ENCODE measurements at places on chromosomes 4 and X.
A peak's percentile ranks its signal among the peaks of the same experiment; 100 is the strongest.

DNA sequence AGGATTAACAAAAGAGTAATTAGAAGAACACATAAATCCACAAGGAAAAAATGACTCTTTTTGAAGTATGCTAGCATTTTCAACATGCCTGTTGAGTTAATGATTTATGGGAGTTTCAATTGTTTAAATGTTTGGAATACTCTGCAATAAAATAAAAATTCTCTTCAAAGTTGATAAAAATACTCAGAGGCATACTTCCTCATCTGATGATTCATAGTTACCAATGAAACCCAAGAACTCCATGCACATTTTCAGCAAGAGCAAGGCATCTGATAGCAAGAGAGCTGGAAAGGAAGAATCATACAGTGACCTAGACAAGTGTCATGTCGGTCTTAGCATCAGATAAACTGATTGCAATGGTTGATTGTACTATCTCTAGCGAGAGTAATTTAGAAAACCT, 443.7 kb upstream of the ATOH1 start:
- H3K4me3 ChIP-seq = no peak overlapping the region
- DNase-seq = no peak
- no peaks in the 10 kb centered on the region for H3K4me1 ChIP-seq
- no peak overlapping the region for H3K27ac ChIP-seq

- no peaks in the 10 kb centered on the region for H3K27me3 ChIP-seq
- no peak overlapping the region for H3K4me3 ChIP-seq
- H3K4me1 ChIP-seq = no peaks in the 10 kb centered on the region
- DNase-seq = no peak
- no peak overlapping the region for H3K27ac ChIP-seq
- H3K36me3 ChIP-seq = no peaks in the 10 kb centered on the region
Observed at GRCh38 chrX:154986826-154987575, 35.5 kb downstream of the F8 start.

DNA sequence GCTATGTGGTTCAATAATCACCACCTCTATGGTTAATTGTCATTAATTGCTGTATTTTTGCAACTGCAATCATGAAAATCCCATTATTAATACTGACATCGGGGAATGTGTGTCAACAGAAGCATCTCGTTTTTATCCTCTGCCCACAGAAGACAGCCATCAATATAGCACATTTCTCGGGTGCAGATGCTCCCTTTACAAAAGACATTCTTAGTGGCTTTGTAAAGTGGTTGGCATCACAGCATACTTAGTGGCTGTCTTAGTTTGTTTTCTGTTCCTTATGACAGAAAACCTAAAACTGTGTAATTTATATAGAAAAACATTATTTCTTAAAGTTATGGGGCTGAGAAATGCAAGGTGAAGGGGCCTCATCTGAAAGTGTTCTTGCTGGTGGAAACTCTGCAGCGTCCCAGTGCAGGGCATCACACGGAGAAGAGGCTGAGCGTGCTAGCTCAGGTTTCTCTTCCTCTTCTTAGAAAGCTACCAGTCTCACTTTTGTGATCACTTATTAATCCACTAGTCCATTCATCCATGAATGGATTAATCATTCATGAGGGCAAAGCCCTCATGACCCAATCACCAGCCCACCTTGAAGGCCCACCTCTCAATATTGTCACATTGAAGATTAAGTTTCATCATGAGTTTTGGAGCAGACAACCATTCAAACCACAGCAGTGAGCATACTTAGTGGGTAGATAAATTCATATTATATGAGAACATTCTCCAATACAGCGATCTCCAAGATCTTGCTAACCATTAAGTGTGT, 1067.7 kb upstream of the PABPC4L start:
- H3K27ac ChIP-seq = no peak overlapping the region
- no peaks in the 10 kb centered on the region for H3K36me3 ChIP-seq
- no peak for DNase-seq
- H3K4me1 ChIP-seq = no peaks in the 10 kb centered on the region

DNA sequence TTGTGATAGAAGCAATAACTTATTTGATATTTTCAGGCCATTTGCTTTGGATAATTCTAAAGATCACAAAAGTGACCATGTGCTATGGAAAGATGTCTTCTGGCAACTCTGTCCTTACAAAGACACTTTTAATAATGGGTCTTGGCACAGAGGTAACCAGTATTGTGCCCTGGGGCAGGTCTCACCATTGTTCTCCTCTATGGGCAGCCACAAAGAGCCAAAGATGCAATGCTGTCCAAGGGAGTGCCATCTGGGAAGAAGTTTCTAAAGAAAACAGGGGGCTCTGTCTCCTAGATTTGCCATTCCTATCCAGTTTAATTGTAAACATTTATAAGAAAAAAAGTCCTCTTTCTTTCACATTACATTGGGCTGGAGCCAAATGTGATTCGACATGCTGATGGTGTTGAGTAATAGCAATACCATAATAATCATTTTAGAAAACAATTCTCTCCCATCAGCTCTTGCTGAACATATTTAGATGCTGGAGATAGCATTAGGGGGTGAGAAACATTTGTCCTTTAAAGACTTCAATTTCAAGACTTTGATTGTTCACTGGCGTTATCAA, 179.9 kb downstream of the KIT start:
- no peaks in the 10 kb centered on the region for H3K4me1 ChIP-seq
- H3K27me3 ChIP-seq = no peaks in the 10 kb centered on the region
- no peak overlapping the region for H3K4me3 ChIP-seq
- DNase-seq = no peak

DNA sequence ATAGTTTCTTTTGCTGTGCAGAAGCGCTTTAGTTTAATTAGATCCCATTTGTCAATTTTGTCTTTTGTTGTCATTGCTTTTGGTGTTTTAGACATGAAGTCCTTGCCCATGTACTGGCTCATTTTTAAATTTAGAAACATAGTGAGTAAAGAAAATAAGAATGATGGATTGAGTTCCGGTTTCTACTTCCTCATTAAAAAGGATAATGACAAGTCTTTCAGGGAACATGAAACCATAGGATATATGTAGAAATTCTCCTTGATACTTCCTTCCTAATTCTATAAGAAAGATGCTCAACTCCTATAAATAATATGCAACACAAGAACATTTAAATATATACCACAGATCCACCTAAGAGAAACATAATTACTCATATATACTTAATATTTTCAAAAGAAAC, 240.9 kb downstream of the BANK1 start:
- H3K4me1 ChIP-seq = no peaks in the 10 kb centered on the region
- no peak for DNase-seq
- H3K27me3 ChIP-seq = no peaks in the 10 kb centered on the region
- no peak overlapping the region for H3K27ac ChIP-seq

DNA sequence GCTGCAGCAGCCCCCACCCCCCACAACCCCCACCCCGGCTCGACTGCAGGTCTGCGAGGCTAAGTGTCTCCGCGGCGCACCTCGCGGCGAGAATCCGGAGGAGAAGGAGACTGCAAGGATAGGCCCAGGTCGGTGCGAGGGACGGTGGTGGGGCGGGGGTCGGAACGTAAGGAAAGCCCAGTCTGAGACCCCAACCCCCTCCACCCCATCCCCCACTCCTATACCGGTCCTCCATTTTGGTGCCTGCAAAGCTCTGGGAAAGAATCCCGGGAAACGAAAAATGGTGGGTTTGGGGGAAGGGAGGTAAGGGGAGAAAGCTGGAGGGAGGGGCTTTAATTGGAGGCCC, 614 bp downstream of the BEX3 start:
- H3K27ac ChIP-seq = peak overlapping the region; percentile 89
- H3K4me3 ChIP-seq = peak overlapping the region; percentile 61

All from prostate gland (tissue), 2 donors.